ENCODE measurements at places on chromosomes 5 and 9. TPM values are rescaled to one million over a fixed set of nuclear protein-coding genes. Genes with fewer than 3 reads are reported as not detected.

GRCh38 chr5:157485811-157486210, 25.8 kb downstream of the NIPAL4 start:
- DNase-seq: no peak
- peak overlapping the region; percentile 79 for H3K27ac ChIP-seq

DNA sequence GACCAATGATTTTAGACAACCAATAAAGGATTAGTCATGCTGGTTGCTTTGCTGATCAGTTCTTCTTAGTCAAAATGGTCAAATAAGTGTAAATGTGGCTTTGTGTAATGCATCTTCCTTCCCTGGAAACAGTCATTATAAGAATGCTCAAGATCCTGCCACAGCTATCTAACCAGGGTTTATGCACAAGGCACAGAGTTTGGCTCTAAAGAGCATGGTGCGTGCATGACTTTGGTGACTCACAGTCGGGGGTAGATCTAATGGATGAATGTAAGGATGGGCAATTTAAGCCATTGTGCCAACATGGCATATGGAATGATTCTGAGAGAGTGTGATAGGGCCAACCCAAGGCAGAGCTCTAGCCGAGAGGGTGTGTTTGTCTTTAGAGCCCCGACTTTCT, 6.5 kb downstream of the LIX1 start:
- H3K36me3 ChIP-seq: no peaks in the 10 kb centered on the region
- no peak overlapping the region for H3K27ac ChIP-seq
- H3K4me3 ChIP-seq: no peak overlapping the region
- H3K27me3 ChIP-seq: peaks cover 17% of the 10 kb centered on the region
- no peak for DNase-seq

- no peak overlapping the region for H3K4me3 ChIP-seq
- H3K27ac ChIP-seq: no peak overlapping the region
- H3K4me1 ChIP-seq: no peaks in the 10 kb centered on the region
- H3K36me3 ChIP-seq: no peaks in the 10 kb centered on the region
- no peaks in the 10 kb centered on the region for H3K27me3 ChIP-seq
Observed at GRCh38 chr5:129836321-129836720, 67.9 kb upstream of the CHSY3 start.

GRCh38 chr5:120152472-120152871, 311.6 kb upstream of the PRR16 start:
- H3K27me3 ChIP-seq: no peaks in the 10 kb centered on the region
- H3K36me3 ChIP-seq: no peaks in the 10 kb centered on the region
- H3K4me1 ChIP-seq: no peaks in the 10 kb centered on the region
- no peak for DNase-seq

GRCh38 chr5:4113426-4113825, 517.8 kb downstream of the IRX1 start:
- no peaks in the 10 kb centered on the region for H3K4me1 ChIP-seq
- no peaks in the 10 kb centered on the region for H3K36me3 ChIP-seq
- H3K27me3 ChIP-seq: no peaks in the 10 kb centered on the region
- no peak overlapping the region for H3K27ac ChIP-seq
- DNase-seq: no peak
- H3K4me3 ChIP-seq: no peak overlapping the region

- peaks cover 34% of the 10 kb centered on the region for H3K4me1 ChIP-seq
- peaks cover 15% of the 10 kb centered on the region for H3K36me3 ChIP-seq
- H3K27ac ChIP-seq: peak overlapping the region; percentile 2
- H3K27me3 ChIP-seq: no peaks in the 10 kb centered on the region
Observed at GRCh38 chr9:26888271-26888670, 4.3 kb downstream of the CAAP1 start.

- H3K4me3 ChIP-seq: no peak overlapping the region
- peaks cover 11% of the 10 kb centered on the region for H3K27me3 ChIP-seq
- no peak overlapping the region for H3K27ac ChIP-seq
- peaks cover 6% of the 10 kb centered on the region for H3K4me1 ChIP-seq
- no peaks in the 10 kb centered on the region for H3K36me3 ChIP-seq
Observed at GRCh38 chr5:120456006-120456405, 8.1 kb upstream of the PRR16 start.

DNA sequence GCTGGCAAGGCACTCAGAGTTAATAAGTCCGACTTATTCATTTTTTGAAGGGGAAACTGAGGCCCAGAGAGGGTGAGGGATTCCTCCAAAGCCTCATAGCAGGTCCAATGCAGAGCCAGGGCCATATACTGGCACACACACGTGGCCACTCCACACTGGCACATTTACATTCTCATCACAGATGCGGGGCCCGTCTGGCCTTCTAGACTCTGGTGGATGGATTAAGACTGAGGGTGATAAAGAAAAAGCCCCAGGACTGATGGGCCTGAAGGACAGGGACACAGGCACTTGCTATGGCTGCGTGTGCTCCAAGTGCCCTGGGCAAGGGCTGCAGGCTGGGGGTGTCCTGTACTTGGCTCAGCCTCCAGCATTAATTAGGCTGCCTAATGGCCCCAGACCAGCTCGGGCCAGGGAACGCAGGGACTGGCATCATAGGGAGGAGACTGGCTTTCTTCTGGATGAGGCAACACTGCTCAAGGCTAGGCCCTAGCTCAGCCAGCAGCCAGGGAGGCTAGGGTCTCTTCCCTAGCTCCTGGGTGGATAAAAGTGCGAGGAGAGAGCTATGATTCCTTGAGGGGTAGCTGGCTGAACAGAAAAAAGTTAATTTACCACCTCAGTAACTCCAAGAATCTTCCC, 28.5 kb upstream of the CSF1R start:
- peaks cover 11% of the 10 kb centered on the region for H3K27me3 ChIP-seq
- H3K27ac ChIP-seq: no peak overlapping the region
- no peak overlapping the region for H3K4me3 ChIP-seq
- peaks cover 2% of the 10 kb centered on the region for H3K36me3 ChIP-seq
- H3K4me1 ChIP-seq: no peaks in the 10 kb centered on the region

GRCh38 chr5:148540647-148541046, 113.7 kb downstream of the HTR4 start:
- peaks cover 4% of the 10 kb centered on the region for H3K27me3 ChIP-seq
- no peak overlapping the region for H3K27ac ChIP-seq
- H3K4me3 ChIP-seq: no peak overlapping the region
- H3K36me3 ChIP-seq: no peaks in the 10 kb centered on the region
- no peaks in the 10 kb centered on the region for H3K4me1 ChIP-seq

DNA sequence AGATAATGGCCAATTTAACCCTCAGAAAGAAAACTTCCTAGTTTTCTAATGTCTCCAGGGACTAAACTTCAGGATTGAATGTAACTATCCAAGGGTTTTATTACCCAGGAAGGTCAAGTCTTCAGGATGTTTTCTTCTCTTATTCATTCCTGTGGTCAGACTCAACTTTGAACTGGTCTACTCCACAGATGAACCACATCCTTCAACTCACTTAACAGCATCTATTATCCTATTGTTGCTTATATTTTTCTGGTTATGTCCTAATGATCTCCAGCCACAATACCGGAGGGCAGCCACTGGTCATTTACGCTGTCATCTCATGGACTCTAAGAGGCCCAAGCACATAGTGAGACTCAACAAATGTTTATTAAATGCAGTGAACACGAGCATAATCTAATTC, 47.2 kb upstream of the LIFR start:
- no peaks in the 10 kb centered on the region for H3K36me3 ChIP-seq
- no peak overlapping the region for H3K4me3 ChIP-seq
- H3K27me3 ChIP-seq: no peaks in the 10 kb centered on the region
- no peaks in the 10 kb centered on the region for H3K4me1 ChIP-seq

- no peak overlapping the region for H3K4me3 ChIP-seq
- peaks cover 12% of the 10 kb centered on the region for H3K27me3 ChIP-seq
- DNase-seq: peak; percentile 39
Observed at GRCh38 chr5:6820851-6821479, 107.7 kb downstream of the TENT4A start.

DNA sequence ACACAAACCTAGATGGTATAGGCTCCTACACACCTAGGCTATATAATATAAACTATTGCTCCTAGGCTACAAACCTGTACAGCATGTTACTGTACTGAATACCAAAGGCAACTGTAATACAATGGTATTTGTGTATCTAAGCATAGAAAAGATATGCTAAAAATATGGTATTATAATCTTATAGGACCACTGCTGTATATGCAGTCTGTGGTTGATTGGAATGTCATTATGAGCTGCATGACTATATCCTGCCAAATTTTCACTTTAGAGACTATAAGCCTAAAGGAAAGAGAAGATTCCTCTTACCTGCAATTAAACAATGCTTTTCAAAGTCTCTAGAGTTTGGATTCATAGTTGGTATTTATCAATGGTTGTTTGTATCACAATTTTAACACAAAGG, 24.7 kb upstream of the ACOT12 start:
- no peak for DNase-seq
- no peaks in the 10 kb centered on the region for H3K27me3 ChIP-seq
- H3K4me3 ChIP-seq: no peak overlapping the region
- no peaks in the 10 kb centered on the region for H3K36me3 ChIP-seq

DNA sequence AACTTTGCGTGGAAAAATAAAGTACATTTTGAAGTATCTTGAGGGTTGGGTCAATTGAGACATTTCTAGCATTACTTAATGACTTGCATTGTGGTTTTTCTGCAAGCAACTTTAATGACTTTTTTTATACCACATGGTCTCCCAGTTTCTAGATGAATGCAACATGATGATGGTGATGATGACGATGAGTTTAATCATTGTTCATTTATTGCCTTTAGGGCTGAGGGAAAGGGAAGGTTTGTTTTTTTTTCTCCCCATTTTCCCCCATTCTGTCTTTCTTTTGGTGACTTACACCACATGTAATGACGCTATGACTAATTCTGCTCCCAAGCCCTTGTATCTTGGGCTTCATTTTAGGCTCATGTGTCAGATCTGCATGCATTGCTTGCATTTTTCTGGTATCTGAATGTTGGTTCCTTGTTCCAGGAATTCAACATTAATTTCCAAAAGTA, 57.7 kb upstream of the NXNL2 start:
- peaks cover 12% of the 10 kb centered on the region for H3K36me3 ChIP-seq
- peak overlapping the region; percentile 69 for H3K27ac ChIP-seq
- peak overlapping the region; percentile 40 for H3K4me3 ChIP-seq
- DNase-seq: no peak
- no peaks in the 10 kb centered on the region for H3K27me3 ChIP-seq

DNA sequence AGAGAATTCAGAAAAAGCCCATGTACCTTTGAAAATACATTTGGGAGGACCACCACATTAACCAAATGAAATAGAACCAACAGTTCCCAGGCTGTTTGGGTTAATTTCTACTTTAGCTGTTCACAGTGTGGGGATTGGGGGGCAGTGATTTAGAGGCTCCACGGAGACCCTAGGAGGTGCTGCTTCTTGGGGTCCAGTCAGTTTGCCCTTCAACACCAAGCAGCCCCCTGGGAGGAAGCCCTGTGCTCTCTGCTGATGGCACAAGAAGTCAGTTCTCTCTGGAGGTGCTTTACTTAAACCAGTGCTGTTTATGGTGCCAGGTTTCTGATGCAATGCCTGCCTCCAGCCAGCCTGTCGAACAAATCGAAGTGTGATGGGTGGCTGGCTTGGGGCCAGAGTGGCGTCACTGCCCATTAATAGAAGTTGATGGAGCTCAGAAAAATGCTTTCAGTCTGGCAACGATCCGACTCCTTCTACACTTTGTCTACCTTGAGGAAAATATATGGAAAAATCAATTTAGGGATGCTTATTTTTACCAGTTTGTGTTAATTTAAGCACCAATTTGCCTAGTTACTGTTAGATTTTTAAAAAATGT, 134.0 kb downstream of the SNX18 start:
- no peak overlapping the region for H3K4me3 ChIP-seq
- H3K27me3 ChIP-seq: no peaks in the 10 kb centered on the region
- H3K4me1 ChIP-seq: peaks cover 30% of the 10 kb centered on the region
- H3K27ac ChIP-seq: no peak overlapping the region
- DNase-seq: no peak

DNA sequence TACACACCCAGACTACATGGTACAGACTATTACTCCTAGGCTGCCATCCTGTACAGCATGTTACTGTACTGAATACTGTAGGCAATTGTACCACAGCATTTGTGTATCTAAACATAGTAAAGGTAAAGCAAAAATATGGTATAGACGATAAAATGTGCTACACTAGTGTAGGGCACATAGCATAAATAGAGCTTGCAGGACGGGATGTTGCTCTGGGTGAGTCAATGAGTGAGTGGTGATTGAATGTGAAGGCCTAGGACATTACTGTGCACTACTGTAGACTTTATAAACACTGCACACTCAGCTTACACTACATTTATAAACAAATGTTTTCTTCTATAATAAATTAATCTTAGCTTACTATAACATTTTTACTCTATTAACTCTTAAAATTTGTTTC, 25.6 kb downstream of the ANKRD55 start:
- H3K4me1 ChIP-seq: peaks cover 5% of the 10 kb centered on the region
- no peaks in the 10 kb centered on the region for H3K27me3 ChIP-seq
- no peak overlapping the region for H3K27ac ChIP-seq
- no peak for DNase-seq

GRCh38 chr5:44795496-44795895, 13.3 kb upstream of the MRPS30 start:
- DNase-seq: no peak
- no peaks in the 10 kb centered on the region for H3K27me3 ChIP-seq
- no peak overlapping the region for H3K4me3 ChIP-seq
- no peak overlapping the region for H3K27ac ChIP-seq
- H3K4me1 ChIP-seq: peaks cover 14% of the 10 kb centered on the region

DNA sequence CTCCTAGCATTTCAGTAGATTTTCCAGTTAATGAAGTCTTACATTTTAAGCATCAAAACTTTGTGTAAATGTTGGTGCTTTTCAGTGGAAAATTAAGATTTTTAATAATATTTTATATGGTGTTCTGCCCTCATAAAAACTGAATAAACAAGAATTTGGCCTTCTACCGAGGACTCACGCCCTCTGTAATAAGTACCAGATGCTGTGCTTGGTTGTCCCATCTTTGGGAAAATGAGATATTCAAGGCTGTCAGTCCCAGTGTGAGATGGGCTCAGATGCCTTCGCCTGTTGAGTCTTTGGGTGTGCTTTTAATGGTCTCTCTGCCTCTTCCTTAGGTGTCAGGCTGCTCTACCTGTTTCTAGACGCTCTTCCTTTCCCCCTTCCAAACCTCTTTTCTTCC, 28.7 kb downstream of the GALNT12 start:
- H3K36me3 ChIP-seq: no peaks in the 10 kb centered on the region
- DNase-seq: no peak
- H3K4me1 ChIP-seq: no peaks in the 10 kb centered on the region

GRCh38 chr5:39167141-39167971, 52.0 kb downstream of the FYB1 start:
- peaks cover 87% of the 10 kb centered on the region for H3K4me1 ChIP-seq
- no peaks in the 10 kb centered on the region for H3K27me3 ChIP-seq
- DNase-seq: no peak
- H3K4me3 ChIP-seq: peak overlapping the region; percentile 45

Gene FOXD1
- 0.13 TPM for total RNA-seq

Gene GOLM1
- total RNA-seq: 10.1 TPM

Gene HACD4
- total RNA-seq: 2.7 TPM

Gene CKMT2
- not detected for total RNA-seq

Gene CNTNAP3
- total RNA-seq: not detected

Gene RANBP17
- not detected for total RNA-seq

Gene C5orf52
- total RNA-seq: not detected

Gene TMED9
- 175 TPM for total RNA-seq

Gene CNTNAP3B
- not detected for total RNA-seq

Gene PHF24
- 0.08 TPM for total RNA-seq

Gene PCDHB8
- not detected for total RNA-seq

Gene PBX3
- total RNA-seq: 30.1 TPM
